ENCODE measurements at places on chromosomes 13 and 19. TPM values are rescaled to one million over a fixed set of nuclear protein-coding genes. Genes with fewer than 3 reads are reported as not detected.
A peak's percentile ranks its signal among the peaks of the same experiment; 100 is the strongest.

DNA sequence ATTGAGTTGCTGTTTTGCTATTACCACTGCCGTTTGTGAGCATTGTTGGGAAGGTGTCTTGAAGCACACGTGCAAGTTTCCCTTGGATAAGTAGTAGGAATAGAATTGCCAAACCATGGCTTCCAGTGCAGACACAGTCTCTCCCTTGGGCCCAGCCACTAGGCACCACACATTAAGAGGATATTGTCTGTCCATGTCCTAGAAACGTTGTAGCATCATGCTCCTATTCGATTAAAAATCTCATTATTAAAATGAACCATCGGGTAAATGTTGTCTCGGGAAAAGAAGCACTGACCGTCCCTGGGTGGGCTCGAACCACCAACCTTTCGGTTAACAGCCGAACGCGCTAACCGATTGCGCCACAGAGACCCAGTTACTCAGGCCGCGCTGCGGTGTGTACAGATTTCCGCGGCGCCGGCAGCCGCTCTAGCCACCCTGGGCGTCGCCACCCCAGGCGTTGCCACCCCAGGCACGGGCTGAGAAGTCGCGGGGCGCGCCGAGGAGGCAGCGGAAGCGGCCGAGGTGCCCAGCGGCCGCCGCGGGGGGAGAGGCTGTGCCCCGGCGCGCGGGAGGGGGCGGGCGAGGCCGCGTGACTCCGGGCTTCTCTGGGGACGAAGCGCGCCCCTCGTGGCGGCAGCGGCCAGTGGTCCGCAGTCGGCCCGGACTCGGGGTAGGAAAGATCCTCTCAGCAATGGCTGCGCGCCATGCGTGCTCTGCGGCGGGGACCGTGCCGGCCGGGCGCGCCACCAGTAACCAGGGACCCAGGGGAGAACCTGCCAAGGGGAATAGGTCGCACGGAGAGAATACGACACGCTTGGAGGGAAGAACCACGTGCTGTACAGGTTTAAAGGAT lies 56.2 kb downstream of the USPL1 start:
- DNase-seq, result peak; percentile 90

DNA sequence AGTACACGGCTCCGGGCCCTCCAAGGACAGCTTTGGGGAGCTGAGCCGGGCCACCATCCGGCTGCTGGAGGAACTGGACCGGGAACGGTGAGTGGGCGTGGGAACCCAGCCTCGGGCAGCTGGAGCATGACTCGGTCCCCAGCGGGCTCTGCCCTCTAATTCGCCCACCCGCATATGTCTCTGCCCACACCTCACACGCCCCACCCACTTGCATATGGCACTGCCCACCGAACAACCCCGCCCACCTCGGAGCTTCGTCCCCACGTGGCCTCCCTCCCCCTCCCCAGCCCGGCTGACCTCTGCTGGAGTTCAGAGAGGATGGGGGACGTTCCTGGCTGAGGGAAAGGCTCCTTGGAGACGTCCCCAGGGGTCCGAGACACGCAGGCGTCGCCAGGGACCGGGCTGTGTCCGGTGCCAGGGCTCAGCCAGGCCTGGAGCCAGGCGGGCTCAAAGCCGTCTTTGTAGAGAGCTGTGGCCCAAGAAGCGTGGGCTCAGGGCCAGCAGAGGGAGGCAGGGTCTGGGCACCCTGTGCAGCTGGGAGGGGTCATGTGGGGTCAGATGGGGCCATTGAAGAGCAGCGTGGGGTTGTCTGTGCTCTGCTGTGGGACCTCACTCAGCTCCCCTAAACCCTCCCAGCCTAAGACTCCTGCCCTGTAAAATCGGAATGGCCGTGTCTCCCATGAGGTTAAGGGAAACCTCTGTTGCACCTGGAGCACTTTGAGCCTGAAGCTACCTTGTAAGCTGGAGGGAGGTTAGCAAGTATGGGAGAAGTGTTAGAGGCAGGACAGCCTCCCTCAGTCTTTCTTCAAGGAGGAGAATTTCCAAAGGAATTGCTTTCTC lies 3.8 kb downstream of the APC2 start:
- no peak for DNase-seq

- no peak for DNase-seq
These were observed 356.4 kb upstream of the ATXN8OS start for GRCh38 chr13:69751259-69751658.

DNA sequence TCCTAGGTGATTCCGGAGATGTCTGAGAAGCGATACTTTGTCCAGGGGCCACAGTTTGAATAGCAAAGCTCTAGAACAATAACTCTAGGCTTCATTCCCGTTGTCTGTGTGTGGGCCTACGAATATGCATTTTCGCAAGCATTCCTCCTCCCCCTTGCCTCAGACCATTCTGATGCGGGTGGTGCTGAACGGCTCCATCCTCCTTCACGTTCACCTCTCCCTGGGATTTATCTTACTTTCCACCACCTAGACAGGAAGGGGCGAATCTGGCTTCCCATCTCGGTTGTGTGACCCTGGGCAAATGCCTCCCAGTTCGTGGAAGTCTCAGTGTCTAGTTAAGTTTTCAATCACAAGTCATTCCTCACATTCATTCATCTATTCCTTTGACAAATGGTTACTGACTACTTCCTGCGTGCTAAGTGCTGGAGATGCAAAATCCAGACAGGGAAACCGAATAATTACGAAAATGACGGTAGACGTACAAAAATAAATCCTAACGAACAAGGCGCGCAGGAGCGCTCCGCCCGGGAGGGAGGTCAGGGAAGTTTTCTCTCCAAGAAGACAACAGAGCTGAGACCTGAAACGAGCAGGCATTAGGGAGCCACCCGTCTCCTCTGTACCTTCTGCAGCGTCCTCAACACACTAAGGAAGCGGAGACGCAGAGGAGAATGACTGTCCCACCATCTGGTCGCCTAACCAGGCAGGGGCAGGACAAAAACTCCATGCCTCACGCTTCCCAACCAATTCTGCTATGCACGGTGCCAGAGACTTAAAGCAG lies 1.3 kb upstream of the CNOT3 start:
- DNase-seq, result no peak

DNA sequence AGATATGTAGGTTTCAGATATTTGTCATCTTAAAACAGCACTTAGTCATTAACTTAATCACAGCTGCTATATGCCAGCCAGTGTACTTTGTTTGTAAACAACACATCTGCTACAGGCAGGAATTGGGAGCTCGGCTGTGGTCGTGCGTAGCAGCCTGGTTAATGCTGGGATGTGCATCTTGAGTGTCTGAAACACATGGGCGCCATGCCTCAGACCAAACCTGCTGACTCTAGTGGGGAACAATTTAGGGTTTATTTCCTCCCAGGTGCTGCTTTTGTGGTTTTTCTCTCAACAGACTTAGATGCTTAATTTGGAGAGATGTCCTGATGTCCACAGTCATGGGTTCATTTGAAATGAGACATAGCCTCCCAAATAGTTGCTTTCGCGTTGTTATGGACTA lies 238.5 kb upstream of the TMTC4 start:
- DNase-seq, result no peak

INSR gene
- 141 TPM for total RNA-seq

DNA sequence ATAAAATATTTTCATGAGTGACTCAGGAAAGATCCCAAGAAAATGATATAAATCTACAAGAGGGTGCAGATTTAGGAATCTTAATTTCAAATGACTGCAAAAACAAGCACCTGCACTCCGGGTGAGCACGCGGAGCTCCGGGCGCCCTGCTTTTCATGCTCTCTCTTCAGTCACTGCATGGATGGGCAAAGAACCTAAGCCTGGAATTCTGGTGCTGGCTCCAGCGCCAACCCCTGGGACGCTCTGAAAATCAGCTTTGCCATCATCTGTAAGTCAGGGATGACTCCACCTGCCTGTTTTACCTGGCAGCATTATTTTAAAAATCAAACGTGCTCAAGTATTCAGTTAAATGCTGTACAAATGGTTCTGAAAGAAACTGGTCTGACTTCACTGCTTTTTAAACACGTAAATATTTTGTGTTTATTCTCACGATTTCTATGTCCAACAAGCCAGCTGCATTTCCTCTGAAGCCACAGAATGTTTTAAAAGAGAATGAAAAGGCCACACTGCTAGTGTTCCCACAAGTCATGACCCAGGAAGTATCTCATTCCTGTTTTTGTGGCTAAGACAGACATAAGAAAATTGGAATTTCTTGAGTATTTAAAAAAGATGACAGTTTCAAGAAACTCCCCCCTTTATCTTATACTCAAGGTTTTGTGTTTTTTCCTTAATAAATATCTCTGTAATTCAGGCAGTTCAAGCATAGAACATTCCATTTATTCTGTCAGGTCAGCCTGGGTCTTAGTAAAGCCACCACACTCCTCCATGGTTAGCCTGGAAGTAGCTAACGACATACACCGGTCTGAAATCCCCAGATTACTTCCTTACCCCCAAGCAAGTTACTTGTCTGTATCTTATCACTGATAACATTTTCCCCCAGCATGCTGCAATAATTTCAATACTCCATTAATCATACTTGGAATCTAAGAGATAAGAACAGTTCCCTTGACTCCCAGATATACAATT lies 81.1 kb downstream of the COL4A1 start:
- DNase-seq, result no peak

PLPPR3 gene
- total RNA-seq, result not detected

DNA sequence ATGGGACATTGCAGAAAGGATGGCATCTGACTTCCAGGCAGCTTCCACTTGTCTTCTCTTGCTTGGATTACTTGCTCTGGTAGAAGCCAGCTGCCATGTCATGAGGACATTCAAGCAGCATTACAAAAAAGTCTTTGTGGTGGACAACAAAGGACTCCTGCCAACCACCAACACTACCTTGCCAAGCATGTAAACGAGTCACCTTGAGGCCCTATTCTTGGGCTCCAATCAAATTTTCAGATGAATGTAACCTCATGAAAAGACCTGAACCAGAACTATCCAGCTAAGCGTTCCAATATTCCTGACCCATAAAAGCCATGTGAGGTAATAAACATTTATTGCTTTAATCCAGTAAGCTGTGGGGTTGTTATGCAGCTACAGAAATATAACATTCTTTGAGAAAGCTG lies 12.5 kb downstream of the PROSER1 start:
- no peak for DNase-seq
